ENCODE measurements at places on chromosomes 3 and 15.

GRCh38 chr15:90320062-90320884 lies 31.8 kb upstream of the ZNF774 start:
- DNase-seq: peak; percentile 20

DNA sequence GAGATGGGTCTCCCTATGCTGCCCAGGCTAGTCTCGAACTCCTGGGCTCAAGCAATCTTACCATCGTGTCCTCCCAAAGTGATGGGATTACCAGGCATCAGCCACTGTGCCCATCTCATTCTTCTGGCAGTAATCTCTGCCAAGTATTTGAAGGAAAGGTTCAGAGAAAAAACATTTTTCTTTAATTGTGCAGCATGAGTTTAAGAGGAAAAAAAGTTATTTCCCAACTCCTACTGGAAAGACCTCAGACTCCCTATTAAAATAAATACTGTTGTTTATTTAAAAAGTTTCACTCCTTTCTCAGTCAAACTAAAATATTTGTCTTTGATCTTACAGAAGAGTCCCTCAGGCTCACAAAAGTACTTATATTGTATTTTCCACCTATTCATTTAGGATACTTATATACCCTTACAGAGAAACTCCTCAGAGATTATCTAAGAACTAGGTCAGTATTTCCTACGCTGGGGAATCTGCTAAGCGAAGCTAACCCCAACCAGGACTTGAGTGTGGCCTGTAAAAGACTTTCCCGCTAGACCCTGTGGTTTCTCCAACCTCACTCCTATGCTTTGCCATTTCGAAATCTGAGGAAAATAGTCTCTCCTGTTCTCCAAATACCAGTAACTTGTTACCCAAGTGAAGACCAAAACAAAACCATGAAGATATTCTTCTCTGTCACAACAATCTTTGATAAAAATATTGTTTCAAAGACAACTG lies 28.7 kb downstream of the WWTR1 start:
- DNase-seq: no peak

DNA sequence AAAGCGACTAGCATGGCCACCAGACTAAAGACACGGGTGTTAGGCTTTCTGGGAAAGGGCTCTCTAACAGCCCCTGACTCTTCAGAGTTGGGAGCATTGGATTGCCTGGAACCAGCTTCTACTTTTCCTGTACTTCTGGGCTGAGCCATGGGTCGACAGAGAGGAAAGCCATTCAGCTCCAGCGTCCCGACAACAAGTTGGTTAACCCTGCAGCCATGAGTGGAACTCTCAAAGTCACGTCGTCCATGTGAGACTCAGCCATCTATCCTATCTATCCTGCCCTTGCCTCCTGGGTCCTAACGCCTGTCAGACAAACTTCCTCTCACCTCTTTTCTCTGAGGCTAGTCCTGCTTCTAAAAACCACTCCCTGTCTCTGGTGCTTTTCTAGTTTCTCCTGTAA lies 32.6 kb upstream of the TBC1D5 start:
- DNase-seq: no peak

- no peak for DNase-seq
These were observed 34.3 kb downstream of the IRAK2 start for GRCh38 chr3:10198761-10199649.

DNA sequence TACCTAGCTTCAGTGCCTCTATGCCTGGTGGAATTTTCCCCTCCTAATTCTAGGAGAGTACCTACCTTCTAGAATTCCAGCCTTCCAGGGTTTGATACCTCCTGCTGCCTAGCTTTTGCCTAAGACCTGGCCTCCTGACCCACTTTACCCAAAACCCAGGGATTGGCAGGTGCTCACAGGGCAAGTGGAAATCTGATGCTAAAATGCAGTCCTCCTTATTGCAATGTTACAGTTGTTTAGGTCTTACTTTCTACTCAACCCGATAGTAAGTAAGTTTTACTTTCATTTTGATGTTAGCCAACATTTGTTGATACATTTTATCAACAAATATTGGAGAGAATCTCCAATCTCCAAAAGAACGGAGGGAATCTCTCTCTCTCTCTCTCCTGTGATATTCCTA lies 275.9 kb downstream of the DOCK3 start:
- DNase-seq: no peak

DNA sequence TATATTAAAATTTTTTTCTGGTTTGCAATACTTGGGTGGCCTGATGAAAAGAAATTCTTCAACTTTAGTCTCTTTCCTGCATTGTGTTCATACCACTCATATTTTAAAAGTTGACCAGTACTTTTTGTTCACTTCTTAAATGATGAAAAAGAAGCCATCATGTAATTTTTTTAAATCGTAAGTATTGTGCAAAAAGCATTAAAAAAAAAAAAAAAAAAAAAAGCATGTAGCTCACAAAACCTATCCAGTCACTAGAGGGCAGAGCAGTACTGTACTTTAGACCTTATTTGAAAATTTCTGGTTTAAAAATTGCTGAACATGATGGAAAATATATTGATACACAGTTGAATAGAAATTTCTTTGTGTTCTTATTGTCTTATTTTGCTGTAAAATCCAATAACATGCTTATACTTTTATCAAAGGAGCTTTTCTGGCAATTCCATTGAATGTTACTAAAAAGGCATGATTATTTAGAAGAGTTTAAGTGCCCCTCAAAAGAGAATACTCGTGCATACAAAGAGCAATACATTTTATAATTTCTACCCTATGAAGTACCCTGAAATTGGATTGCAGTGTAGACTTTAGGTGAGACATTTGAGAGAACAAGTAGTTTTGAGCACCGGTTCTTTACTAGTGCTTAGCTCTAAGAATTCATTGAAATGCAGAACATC lies 137.7 kb downstream of the BBX start:
- no peak for DNase-seq

GRCh38 chr15:54687628-54688027 lies 509.1 kb downstream of the RSL24D1 start:
- DNase-seq: no peak

DNA sequence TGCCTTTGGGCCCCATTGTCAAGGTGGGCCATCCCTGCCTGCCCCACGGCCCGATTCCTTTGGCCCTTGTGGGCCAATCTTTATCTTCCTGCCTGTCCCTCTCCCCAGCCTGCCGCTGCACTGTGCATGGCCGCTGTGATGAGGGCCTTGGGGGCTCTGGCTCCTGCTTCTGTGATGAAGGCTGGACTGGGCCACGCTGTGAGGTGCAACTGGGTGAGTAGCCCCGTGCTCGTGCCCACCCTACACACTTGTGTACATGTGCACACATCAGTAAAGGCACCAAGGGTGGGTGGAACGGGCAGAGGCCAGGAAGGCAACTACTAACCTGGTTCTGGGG lies 12.2 kb downstream of the NT5DC2 start:
- no peak for DNase-seq

DNA sequence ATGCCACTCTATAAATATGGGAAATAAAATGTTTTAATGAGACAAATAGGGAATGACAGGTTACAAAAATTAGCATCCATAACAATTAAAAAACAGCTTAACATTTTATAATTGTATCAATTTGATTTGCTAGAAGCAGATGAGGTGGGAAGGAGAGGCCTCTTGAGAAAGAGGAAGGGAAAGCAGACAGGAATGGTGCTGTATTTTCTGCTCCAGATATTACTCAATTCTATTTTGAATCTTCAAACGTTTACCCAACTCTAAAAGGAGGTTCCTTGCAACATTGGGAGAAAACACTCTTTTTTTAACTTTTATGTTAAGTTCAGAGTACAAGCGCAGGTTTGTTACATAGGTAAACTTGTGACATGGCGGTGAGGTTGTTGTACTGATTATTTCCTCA lies 44.9 kb upstream of the ALDH1A3 start:
- DNase-seq: no peak

- DNase-seq: no peak
These were observed 2.8 kb downstream of the CDAN1 start for GRCh38 chr15:42734076-42734672.

- no peak for DNase-seq
These were observed 190.6 kb downstream of the IL20RB start for GRCh38 chr3:137148406-137148805.

GRCh38 chr15:78324144-78324543 lies 16.0 kb upstream of the CRABP1 start:
- no peak for DNase-seq

GRCh38 chr15:25437777-25438600 lies 835 bp downstream of the UBE3A start:
- DNase-seq: peak; percentile 57

- DNase-seq: no peak
These were observed 24.1 kb downstream of the CBLB start for GRCh38 chr3:105844704-105845103.

DNA sequence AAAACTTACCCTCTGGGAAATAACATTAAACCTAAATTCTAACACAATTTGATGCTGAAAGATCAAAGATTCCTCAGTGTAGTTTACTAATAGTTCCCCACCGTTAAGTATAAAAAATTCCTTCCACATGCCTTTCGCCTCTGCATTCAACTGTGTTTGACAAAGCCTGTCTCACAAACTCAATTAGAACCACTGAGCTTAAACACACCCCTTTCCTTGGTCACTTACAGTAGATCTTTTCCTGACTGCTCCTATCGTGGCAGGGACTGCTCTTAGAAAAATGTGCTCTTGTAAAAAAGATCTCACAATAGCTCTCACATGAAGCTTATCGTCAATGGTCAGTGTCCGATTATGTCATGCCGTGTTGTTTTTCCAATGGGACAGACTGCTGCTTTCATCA lies 8.9 kb upstream of the KBTBD8 start:
- DNase-seq: no peak

DNA sequence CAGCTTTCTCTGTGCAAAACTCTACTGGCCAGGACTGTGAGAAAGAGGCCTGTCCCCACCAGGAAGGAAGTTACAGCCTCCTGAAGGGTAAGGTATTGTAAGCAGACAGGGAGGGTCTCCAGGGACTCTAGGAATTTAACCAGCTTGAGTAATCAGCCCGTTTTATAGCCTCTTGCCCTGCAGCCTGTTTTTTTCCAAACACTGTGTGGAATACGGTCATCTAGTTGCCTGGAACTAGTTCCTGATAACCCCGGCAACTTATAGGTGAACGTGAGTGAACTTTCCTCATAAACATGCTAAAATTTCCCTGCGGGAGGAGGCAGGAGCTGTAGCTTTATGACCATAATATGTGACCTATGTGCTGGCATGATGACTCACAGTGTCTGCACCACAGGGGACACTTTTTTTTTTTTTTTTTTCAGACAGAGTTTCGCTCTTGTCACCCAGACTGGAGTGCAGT lies 60.1 kb upstream of the DAZL start:
- DNase-seq: no peak

DNA sequence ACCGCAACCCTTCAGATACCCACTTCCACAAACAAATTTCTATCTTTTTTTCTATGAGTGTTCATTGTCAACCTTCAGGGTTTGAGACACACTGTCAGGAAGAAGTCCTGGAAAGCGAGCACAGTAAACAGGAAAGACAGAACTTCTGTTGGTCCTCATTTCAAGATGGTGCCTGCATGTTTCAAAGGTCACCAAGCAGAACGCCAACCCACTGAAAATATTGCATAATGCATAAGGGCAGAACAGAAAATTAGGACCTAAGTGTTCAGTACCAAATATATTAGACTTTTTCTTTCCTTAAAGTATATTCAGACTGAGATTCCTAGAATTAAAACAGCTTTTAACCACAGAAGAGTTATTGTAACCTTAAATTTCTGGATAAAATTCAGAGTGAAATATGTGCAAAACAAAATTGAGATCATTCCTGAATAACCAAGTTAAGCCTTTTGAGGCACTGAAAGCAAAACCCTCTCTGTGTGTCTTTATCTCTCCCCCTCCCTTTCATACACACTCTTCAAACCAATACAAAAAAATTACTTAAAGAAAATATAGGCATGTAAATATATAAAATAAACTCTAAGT lies 387.8 kb upstream of the THBS1 start:
- DNase-seq: no peak

- DNase-seq: no peak
These were observed 5.4 kb downstream of the NFKBIZ start for GRCh38 chr3:101854608-101855304.

GRCh38 chr3:126746395-126747177 lies 42.5 kb downstream of the CHCHD6 start:
- no peak for DNase-seq

- no peak for DNase-seq
These were observed 14.7 kb downstream of the TIMP4 start for GRCh38 chr3:12143949-12144504.

DNA sequence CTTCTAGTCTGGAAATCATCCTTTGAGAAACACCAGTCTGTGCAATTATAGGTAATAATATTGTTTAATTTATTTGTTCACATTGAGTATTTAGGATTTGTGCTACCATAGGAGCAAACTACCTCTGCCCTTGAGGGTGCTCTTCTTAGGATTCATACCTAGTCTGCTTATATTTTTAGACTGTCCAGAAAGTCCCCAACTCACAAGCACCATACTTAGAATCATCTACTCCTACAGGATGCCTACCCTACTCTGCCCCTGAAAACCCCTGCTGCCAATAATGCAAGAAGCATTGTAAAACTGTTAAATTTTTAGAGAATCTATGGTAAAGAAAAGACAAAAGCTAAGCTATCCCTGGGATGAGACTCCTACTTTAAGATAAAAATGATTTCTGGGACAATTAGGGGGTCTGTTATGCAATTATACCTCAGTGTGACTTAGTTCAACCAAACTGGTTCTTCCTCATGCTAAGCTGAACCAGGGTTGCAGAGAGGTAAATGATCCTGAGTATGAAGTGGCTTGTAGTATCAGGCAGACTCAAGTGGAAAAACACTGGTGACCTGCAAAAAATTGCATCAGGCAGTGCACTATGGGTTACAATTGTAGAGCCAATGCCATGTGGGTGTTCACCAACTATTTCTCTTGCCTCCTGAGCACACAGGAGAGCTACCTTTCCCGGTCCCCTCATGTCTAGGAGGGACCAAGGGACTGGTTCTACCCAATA lies 133.3 kb downstream of the TNIK start:
- no peak for DNase-seq

DNA sequence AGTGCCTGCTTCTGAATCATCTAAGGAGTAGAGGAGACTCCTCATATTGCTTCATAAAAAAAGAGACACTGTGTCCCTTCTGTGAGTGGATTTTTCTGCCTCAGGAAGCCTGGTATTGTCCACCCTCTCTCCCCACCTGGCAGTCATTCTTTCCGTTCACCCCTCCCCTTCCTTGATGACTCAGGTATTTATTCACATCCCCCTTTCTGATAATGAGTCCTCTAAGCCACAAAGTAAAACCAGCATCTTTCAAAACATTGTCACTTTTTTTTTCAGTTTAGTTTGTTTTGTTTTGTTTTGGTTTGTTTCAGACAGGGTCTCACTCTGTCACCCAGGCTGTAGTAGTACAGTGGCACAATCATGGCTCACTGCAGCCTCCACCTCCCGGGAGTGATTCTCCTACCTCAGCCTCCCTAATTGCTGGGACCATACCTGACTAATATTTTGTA lies 65.2 kb upstream of the UBE2E1 start:
- DNase-seq: no peak

DNA sequence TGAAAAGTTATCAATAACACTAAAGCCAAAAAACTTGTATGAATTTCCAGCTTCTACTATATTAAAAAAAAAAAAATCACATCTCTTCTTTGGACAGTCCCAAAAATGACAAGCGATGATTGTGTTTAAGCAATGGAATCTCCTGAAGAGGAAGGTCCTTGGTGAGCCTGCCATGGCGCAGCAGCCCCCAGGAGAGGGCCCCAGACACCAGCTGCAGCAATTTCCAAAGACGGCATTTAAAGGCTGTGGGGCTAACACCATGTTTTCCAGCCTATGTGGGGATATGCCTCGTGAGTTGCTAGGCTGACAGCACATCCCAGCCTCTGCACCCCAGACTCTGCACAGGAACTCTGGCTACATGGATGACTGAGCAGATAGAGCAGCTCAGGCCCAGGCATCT lies 14.7 kb downstream of the SKIC8 start:
- DNase-seq: no peak

GRCh38 chr3:100776746-100777145 lies 67.5 kb downstream of the TFG start:
- no peak for DNase-seq

GRCh38 chr3:141178551-141178950 lies 53.1 kb upstream of the PXYLP1 start:
- no peak for DNase-seq
